ENCODE measurements at places on chromosomes 5 and 9.
A peak's percentile ranks its signal among the peaks of the same experiment; 100 is the strongest.

GRCh38 chr5:44257221-44257620, 132.0 kb downstream of the FGF10 start:
- no peak for DNase-seq

DNA sequence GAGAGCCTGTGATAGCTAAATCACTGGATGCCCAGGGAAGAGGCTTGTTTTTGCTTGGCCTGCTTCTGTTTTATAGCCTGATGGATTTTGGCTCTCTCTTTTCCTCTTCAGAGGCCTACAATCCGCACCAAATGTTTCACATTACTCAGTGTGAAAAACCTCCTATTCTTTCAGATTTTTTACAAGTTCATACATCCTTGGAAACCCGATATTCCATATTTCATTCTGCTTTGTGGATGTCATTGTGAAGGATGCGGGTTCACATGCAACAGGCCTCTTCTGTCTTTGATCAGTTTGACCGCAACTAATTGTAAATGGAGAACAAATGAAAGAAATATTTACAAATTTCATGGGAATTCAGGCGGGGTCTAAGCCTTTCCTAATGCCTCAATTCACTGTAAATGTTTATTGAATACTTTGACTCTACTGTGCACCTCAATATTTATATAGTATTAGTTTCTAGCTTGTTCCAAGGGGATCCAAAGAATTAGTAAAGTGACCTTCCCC, 269.9 kb downstream of the DMRT2 start:
- peak; percentile 2 for DNase-seq

GRCh38 chr5:95870105-95870672, 47.7 kb upstream of the GLRX start:
- DNase-seq: no peak

DNA sequence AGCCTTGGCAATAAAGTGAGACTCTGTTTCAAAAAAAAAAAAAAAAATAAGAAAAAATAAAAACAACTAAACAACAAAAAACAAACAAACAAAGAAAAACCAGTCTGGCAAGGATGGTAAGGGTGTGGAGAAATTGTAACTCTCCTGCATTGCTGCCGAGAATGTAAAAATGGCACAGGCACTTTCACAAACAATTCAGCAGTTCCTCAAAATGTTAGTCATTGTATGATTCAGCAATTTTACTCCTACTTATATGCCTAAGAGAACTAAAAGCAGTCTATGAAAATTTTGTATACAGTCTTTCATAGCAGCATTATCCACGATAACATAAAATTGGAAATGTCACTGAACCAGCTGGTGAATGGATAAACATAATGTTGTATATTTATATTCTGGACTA, 280.4 kb downstream of the CDH9 start:
- no peak for DNase-seq

GRCh38 chr9:13770956-13771355, 491.5 kb upstream of the MPDZ start:
- DNase-seq: no peak

- no peak for DNase-seq
Measured at GRCh38 chr5:75856056-75856455, 138.8 kb upstream of the POC5 start.

- no peak for DNase-seq
Measured at GRCh38 chr5:170107674-170108073, 2.0 kb downstream of the FOXI1 start.

DNA sequence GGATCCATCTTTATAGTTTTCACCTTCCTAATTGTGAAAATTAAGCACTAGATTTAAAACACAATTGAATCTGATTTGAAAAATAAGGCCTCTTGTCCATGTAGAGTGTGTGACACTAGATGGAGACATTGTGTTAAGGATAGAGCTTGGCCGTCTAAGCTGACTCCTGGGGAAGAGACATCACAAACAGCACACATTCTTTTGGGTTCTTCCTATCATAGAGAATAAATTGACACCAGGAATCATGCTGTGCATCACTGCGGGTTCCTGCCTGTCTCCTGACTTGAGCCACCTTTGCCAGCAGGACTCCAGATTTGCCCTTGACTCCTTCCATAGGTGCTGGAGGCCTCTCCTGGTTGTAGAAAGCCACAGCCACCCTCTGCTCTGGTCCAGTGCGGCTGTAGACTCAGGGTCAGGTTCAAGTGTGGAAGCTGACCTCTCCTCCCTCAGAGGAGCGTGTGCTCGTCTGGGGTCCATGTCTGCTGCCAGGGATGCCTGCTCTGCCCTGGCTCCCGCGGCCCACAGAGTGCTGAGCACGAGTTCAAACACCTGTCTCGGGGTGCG, 11.2 kb downstream of the ROPN1L start:
- DNase-seq: peak; percentile 62

GRCh38 chr5:76082772-76083554, at the start of gene SV2C:
TSS of gene SV2C (plus strand) at chr5:76083383. CDS start at chr5:76131751, 48,368 bp downstream.
- peak; percentile 47 for DNase-seq

- peak; percentile 1 for DNase-seq
Measured at GRCh38 chr5:29697785-29698414, 1495.6 kb upstream of the CDH6 start.

GRCh38 chr9:91208419-91208745, 153.3 kb downstream of the AUH start:
- DNase-seq: no peak

DNA sequence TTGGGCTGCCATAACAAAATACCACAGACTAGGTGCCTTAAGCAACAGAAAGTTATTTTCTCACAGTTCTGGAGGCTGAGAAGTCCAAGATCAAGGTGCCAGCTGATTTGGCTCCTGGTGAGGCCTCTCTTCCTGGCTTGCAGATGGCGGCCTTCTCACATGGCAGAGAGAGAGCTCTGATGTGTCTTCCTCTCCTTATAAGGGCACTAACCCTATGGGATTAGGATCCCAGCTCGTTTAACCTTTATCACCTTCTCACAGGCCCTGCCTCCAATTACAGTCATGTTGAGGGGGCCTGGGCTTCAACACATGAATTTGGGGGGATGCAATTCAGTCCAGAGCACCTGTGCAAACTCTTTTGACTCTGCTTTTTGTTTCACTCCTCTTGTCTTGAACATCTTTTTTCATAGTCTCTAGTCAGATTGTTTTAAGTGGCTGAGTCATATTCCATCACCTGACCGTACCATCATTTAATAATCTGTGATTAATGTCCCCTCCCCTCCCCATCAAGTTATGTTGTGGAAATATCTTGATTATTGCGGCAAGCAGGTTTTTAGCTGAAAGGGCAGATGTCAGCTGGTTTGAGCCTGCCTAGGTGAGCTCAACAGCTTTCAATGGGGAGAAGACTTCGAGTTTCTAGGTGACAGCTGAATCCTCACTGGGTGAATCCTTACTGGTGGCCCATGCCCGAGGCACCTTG, 61.8 kb downstream of the NDFIP1 start:
- no peak for DNase-seq

DNA sequence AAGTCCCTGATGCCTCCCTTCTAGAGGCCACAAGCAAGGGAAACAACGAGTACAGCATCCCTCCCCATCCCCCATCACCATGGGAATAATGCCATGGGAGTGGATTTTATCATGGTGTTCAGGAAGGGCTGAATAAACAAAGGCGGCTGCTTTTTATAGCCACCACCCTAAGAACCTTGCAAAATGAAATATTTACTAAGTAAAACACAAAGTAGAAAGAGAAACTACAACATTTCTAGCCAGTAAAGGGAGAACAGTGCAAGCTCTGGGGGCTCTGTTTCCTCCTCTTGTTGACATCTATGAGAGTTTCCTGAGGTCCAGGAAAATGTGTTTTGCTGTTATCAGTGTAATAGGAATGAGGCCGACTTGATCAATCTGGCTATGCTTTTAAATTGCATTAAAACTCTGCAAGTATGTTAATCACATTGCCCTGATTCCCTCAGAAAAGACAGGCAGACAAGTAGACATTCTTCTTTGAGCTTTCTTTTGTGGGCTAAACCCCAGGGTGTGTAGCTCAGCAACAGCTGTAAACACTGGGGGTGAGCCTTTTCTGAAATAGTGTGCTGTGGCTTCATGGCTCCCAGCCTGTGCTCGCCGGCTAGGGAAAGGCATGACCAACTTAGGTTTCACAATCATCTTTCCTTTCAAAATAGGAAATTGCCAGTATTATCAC, 31.1 kb downstream of the SV2C start:
- DNase-seq: no peak

DNA sequence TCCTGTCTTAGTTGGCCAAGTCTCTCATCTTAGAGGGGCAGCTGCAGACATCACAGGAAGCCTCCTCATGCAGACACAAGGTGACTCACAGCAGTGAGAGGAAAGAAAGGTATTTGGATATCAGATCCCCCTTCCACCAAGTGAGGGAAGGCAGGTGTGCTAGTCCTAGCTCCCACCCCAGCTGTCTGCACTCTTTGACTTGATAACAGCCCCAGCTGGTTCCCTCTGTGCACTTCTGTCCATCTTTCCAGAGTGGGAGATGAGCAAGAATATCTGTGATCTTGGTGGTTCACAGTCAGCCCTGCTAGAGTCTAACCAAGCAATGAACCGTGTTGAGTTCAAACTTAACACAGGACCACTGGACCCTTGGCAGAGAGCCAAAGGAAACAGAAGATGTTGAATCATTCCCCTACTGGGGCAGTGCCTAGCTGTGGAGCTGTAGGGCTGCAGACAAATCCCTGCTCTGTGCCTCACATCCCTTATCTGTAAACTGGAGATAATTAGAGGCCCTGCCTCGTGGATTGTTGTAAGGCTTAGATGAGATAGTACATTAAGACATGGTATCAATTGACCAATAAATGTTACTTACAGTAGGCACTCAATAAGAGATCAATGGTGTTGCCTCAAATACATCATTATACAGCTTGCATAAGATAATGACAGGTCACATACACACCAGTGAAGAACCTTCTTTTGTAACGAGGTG, 39.1 kb downstream of the SH3RF2 start:
- peak; percentile 65 for DNase-seq

GRCh38 chr5:74870299-74871067, 4.3 kb upstream of the FAM169A start:
- no peak for DNase-seq

GRCh38 chr5:14245132-14245925, 102.2 kb downstream of the TRIO start:
- no peak for DNase-seq

DNA sequence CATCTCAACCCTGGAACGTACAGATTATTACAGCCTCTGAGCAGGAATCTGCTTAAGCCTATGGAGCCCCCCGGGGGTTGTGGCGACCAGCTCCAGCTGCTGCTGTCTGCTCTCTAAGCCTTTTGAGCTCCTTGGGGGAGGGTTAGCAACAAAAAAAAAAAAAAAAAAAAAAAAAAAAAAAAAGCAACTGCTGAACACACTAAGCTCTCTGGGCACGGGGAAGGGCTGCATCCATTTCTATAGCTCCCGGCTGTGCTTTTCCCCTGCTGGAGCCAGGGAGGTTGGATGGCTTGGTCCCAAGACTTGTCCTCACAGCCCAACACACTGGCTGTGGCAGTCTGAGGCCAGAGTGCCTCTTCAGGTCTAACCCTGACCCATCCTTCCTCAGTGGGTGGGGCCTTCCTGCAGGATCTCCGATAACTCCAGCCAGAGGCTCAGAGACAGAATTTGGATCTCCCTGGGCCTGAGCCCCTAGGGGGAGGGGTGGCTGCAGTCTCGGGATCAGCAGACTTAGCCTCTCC, 82.1 kb downstream of the FBN2 start:
- DNase-seq: no peak

GRCh38 chr5:9919306-9920030, 289.3 kb upstream of the TAS2R1 start:
- no peak for DNase-seq

DNA sequence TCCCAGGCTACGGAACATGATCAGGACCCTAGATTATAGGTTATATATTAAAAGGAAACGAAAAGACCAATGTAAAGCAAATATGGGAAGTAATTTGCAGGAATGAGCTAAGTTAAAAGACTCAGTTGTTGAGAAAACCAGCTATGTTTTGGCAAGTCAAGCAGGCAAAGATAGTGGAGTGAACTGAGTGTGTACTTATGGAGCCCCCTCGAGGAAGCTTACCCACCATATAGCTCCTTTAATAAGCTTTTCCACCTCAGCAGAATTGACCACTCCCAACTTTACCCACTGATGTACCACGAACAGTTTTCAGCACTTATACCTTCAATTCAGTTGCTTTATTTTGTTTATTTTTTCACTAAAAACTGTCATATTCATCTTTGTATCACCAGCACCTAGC, 57.3 kb upstream of the PJA2 start:
- DNase-seq: no peak

DNA sequence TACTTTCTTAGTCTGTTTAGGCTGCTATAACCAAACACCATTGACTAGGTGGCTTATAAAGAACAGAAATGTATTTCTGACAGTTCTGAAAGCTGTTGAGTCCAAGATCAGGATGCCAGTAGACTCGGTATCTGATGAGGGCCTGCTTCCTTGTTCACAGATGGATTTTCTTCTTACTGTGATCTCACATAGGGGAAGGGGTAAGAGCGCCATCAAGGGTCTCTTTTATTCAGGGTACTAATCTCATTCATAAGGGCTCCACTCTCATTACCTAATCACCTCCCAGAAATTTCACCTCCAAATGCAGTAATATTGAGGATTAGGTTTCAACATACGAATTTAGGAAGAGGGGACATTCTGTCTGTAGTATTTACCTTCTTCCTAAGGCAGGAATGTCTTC, 384.0 kb upstream of the DMAC1 start:
- DNase-seq: no peak

- no peak for DNase-seq
Measured at GRCh38 chr5:97049175-97049574, 93.2 kb downstream of the LIX1 start.

GRCh38 chr5:572398-573019, 39.6 kb upstream of the CEP72 start:
- DNase-seq: no peak

- DNase-seq: no peak
Measured at GRCh38 chr5:136137497-136138220, 5.0 kb downstream of the SMAD5 start.

- no peak for DNase-seq
Measured at GRCh38 chr5:76351577-76351976, 51.5 kb upstream of the IQGAP2 start.

- no peak for DNase-seq
Measured at GRCh38 chr5:126723643-126724042, 53.3 kb upstream of the LMNB1 start.

DNA sequence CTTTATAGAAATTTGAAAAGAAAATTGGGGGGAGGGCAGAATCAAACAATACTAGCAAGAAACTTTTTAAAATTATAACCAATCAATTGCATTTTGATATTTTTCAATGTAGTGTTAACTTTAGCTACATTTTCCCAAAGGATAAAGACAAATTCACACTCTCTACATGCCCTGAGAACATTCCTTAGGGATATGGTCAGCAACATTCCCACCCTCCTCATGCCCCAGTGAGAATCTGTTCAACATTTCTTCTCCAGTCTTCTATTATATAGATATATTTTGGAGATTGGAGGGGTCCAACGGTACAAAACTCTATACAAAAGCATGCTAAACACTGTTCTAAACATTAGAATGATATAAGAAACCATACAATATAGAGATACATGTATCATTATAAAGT, 11.6 kb upstream of the PRR16 start:
- DNase-seq: no peak

- no peak for DNase-seq
Measured at GRCh38 chr5:97090944-97091343, 51.5 kb downstream of the LIX1 start.

All from renal pelvis (tissue), 12 donors.